ENCODE measurements at places on chromosomes 7 and 10.

- no peak for DNase-seq
These were observed 14.1 kb downstream of the PRLHR start for GRCh38 chr10:118581340-118581739.

DNA sequence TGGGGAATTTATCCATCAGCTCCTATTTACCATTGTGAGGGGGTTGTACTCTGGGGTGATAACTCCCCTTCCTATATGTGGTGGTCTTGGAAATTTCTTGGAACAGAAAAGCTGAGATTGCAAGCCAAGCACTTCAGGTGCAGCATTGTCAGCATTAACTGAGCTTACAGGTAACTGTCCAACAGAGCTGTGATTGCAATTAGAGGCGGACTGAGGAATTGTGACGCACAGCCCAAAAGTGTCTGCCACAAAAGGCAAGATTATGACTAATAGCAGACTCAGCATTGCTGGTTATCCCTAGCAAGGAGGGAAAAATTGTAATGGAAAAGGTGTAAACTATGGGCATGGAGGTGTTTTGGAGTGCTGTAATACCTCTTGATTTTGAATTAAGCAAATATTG, 126.1 kb upstream of the AGR3 start:
- DNase-seq: no peak

- DNase-seq: peak; percentile 21
These were observed 427.1 kb downstream of the GPAM start for GRCh38 chr10:111756217-111757061.

GRCh38 chr10:15563246-15563645, 156.5 kb downstream of the ITGA8 start:
- DNase-seq: peak; percentile 29
